Omental fat pad (tissue), 4 donors: ENCODE measurements at places on chromosomes 11 and 22.

DNA sequence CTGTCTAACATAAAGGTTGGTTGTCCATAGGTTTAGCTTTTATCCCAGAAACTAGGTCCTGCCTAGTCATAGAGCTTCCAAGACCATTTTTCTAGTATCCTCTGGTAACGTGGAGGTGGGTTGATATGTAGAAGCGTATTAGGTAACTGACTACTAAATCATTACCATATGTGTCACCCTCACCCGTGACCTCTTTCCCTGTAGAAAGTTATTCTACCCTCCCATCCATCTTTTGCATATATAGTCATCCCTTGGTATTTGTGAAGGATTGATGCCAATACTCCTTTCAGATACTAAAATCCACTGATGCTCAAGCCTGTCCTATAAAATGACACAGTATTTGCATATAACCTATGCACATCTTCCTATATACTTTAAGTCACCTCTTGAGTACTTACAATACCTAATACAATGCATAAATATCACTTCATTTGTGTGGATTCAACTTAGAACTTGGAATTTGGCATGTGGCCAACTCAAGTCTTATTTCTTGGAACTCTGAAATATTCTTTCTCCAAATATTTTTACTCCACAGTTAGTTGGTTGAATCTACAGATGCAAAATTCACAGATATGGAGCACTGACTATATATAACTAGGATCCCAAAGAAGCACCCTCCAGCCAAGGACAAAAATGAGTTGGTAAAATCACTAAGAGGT lies 497.0 kb upstream of the TENM4 start:
- DNase-seq, result no peak

DNA sequence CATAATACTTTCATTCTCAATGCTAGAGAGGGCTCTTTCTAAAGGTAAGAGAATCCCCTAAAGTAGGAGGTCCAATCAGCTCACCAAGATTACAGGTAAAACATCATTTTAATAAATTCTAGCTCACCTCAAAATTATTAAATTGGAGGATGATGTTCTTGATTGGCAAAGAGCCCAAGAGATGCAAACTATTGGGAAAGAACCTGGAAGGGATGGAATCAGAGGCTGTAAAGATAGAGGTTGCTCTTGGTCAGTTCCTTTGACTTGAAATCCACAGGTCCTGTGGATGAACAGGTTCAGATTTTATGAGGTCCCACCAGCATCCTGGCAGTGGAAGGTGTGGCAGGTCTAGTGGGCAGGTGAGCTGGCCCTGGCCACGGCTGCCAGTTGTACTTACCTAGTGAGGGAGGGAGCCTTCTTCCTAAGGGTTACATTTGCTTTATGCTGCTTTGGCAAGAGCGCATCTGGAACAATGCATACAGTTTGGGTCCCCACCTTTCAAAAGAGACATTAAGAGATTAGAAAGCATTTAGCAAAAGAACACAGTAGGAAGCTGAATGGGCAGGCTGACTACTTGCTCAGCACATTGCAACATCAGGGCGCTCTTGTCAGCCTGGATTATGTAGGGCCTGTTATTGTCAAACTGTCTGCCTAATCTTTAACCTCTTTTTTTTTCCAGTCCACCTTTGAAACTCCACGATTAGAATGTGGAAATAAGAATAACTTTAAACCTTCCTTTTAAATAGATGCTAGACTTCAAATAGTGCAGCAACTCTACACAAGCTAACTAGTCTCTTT lies 97.0 kb downstream of the RDX start:
- DNase-seq, result no peak

DNA sequence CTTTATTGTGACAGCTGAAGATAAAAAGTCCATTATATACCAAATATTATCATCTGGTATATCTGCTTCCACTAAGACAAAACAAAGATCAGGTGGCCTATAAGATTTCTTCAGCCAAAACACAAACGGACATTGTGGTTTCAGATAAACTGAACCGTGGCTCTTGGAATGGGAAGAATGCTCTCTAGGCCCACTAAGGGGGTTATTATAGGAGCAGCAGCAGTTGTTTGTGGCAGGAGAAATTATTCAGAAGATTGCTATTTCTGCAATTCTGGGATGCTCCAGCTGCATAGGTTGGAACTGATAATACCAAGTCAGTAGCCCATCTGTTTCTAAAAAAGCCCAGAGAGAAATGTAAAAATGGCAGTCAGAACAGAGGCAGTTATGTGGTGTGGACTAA lies 145.3 kb downstream of the NCAM1 start:
- no peak for DNase-seq

DNA sequence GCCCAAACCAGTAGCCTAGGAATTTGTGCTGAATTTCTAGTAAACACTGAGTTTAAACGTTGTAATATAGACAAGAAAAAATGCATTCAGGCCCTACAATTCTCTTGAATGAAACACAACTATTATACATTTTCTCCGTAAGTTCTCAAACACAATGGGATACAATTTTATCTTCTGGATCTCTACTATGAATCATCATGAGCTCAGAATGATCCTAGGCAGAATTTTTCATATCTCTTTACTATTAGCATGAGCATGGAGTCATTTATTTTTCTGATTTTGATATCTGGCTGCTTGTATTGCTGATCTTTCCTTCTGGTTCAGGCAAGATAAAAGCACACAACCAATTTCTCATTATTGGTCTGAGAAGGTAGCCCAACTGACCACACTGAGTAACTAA lies 1123.4 kb upstream of the RAG2 start:
- no peak for DNase-seq

GRCh38 chr11:60840470-60841430 lies 1.2 kb upstream of the CCDC86 start:
- no peak for DNase-seq

GRCh38 chr22:28477556-28477955 lies 202.1 kb downstream of the TTC28 start:
- DNase-seq, result no peak

DNA sequence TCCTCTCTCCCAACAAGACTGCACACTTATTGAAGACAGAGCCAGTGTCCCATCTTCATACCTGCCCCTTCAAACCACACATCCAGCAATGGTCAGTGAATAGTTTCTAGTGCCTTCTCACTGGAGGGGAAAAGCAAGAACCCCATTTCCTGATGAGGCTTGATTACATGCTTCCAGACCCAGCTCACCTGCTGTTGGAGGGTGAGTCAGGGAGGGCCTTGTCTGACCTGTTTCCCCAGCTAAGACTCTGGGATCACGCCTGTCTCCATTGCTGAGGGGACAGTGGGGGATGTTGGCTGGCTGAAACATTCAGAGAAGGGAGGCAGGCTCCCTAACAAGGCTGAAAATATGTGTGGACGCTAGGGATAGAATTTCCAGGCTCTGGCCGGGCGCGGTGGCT lies 27.5 kb upstream of the ZDHHC13 start:
- no peak for DNase-seq

DNA sequence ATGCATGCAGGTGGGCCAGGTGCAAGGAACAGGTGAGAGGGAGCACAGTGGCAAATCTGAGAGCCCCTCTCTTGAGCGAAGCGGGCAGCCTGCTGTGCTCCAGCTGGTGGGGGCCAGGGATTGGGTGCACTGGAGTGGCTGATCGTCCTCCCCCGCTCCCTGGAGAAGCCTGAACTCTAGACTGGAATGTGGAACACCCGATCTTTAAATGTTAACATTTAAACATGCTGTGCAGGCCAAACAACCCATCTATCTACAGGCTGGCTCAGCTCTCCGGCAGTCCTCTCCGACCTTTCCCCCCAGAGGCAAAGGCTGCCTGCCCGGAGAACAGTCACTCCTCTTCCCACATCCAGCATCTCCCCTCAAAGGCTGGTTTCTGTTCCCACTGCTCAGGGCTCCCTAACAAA lies 5.1 kb downstream of the MRGPRF start:
- no peak for DNase-seq

DNA sequence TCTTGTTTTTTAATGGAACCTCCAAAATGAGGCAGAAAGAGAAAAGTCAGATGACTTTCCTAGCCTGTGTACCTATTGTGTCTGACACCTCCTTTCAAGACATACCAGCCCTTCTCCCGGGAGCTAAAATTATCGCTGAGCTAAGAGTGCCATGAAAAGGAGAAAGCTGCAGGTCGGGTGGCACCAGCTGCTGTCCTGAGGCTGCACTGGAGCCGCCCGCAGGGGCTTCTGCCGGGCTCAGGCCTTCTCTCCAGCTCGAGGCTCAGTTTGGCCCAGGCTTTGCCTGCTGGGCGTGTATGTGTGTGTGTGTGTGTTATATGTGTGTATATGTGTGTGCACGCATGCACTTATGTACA lies 27.7 kb upstream of the RAB1B start:
- no peak for DNase-seq

DNA sequence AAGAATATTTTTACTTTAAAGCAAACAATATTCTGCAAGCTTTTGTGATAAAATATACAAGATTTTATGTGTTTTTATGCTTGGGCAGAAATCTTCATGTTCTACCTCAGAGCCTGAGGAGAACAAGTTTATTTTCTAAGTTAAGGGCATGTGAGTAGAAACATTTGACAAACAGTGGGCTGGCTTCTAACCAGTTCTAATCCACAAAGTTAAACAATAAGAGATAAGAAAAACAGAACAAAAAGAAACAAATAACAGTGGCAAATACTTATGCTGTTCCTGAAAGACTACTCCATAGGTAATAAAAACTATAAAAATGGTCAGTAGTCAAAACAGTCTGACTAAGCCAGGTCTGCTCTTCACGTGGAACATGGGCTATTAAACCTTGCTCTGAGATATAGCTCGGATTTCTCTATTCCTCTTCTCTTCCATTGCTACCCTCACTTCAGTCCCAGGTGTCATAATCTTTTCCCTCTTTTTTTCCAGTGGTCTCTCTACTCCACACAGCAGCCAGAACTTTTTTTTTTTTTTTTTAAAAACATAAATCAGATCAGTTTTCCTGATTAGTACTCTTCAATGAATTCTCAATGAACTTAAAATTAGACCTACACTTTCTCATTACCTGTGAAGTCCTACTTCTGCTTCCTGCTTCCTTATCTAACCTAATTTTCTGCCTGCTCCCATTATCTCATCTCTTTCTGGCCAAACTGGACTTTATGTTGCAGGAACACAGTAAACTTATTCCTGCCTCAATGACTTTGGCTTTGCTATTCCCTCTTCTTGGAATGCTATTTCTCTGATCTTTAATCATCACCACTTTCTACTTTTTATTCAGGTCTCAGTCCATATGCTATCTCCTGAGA lies 671.1 kb upstream of the CCDC90B start:
- no peak for DNase-seq

GRCh38 chr22:28810821-28811491 lies 10.6 kb upstream of the XBP1 start:
- no peak for DNase-seq

DNA sequence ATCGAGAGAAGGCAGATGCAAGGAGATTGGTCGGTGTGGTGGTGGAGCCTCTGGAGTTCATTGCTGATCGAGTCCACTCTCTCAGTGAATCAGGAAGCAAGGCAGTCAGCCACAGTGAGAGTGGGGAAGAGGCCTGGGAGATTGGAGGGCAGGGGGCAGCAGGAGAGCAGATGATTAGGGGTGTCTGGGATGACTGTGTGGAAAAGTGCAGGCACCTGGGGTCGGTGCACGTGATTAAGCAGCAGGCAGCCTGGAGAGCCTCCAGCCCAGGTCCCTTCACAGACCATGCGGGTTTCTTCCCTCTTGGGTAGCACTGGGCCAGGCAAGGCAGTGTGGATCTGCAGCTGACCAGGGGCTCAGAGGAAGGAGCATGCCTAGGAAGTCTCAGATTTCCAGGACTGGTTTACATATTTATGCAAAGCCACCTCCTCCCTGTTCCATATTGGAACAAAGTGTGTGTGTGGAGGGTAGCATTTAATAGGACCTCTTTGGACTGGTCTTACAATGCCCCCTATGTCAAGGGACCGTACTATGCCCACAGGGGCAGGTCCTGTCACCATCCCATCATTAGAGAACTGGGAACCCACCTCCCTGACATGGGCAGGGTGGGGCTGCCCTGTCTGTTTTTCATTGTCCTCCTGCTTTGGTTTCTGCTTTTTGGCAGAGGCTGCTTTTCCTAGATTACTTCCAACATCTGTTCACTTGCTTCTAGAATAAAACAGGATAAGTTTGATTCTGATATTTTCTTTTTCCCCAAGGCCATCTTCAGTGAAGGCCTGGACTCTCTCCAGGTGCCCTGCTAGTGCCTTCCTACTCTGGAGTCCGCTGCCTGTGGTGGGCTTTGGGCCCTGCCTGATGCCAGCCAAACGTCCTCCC lies 14.0 kb upstream of the GDPD5 start:
- no peak for DNase-seq

DNA sequence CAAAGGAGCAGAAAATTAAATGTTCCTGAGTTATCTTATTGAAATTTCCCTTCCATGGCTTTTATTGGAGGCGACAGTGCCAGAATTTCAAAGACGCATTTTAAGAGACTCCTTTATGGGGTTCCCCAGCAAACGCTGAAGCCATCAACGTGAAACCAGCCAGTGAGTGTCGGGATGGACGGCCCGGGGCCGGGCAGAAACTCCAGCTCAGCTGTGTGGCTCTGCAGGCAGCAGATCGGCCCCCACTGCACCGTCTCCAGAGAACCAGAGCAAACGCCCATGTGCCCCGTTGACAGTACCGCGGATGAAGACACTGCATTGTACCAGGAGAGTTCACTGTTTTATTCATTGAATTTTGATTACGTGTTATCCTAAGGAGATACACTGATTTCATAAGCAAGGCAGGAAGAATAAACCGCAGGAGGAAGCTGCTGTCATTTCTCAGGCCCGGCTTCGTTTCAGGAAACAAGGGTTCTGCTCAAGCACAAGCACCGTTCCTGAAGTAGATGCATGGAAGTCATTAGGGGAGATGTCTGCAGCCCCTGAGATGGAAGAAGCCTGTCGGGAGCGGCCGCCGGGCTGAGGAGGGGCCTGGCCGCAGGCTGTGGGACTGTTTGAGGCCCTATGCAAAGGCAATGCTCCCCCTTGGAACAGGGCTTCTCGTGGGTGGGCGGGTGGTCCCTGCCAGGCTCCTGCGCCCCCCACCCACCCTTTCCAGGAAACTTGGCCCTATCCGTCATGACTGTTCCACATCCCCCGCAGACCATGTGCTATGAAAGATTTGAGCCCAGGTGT lies 639.7 kb downstream of the TBC1D22A start:
- DNase-seq, result no peak

DNA sequence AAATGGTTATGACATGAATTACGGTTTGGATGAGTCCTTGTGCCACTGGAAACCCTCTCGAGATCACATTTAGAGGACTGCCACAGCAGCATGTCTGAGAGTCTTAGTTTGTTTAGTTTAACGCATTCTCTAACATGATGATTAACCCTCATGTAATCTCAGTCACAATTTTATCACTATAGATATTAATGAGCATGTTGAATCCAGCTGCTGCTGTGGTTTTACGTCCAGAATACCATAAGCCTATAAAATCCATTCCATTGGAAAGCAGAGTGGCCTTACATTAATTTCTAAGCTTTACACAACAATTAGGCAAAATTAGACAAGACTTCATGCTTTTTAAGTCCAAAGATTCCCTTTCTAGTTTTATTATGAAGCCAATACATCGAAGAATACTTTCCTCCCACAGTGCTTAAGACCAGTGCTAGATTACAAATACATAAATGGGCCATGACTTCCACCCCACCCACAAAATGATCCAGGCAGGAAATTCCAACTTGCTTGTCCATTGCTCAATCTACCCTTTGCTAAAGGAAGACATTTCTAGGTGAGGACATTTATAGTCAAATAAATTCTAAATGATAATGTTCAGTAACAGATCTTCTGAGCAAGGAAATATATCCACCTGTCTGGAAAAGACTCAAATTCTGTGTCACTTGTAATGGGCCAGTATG lies 3.5 kb upstream of the ELMOD1 start:
- no peak for DNase-seq

GRCh38 chr22:45082795-45083194 lies 73.0 kb upstream of the PHF21B start:
- no peak for DNase-seq

- DNase-seq, result no peak
Measured at GRCh38 chr11:110362971-110363509, 66.6 kb upstream of the RDX start.

- DNase-seq, result no peak
Measured at GRCh38 chr11:17719028-17719937, at the start of gene MYOD1. MYOD1 (plus strand) TSS chr11:17719571; CDS start chr11:17719783, 212 bp downstream.
